ENCODE measurements at places on chromosomes 13 and 19. TPM values are rescaled to one million over a fixed set of nuclear protein-coding genes. Genes with fewer than 3 reads are reported as not detected.

Gene ZNF737
- 7.5 TPM for polyA plus RNA-seq

Gene METTL21C
- polyA plus RNA-seq = not detected

DNA sequence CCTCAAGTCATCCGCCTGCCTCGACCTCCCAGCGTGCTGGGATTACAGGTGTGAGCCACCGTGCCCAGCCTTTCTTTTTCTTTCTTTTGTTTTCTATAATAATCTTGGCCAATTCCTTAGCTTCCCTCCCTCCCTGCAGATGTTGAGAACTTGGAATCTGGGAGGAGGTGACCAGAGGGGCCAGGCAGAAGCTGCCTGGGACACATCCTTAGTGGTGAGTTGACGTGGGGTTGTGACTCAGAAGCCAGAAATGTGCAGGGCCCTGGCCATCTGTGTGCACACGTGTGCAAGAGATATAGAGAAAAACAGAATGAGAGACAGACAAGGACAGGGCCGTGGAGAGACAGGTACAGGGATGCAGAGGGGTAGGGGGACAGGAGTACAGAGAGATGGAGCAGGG is 154.3 kb downstream of the SIPA1L3 start:
- DNase-seq = no peak

- no peak for DNase-seq
These were observed 71.0 kb downstream of the ERICH6B start for GRCh38 chr13:45544520-45544919.

DNA sequence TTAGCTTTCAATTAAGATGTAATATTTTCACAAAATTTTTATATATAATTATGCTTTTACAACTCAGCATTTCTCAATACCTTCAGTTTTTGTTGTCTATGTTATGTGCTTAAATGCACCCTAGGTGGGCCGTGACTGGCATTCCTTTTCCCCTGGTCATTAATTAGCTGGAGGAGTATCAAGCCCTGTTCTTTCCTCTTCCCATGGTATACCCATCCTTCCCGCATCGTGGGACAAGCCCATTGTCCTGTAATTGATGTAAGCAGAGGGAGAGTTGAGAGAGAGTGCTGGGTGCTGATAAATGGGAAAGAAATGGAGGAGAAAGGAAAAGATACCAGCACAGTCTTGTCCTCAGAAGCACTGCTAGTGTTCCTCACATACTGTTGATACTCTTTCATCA is 591.7 kb downstream of the GPC6 start:
- no peak for DNase-seq

GRCh38 chr19:43465468-43466120 is at the start of gene LYPD3:
LYPD3 (minus strand) TSS chr19:43465608; CDS start chr19:43465571, 37 bp downstream.
- DNase-seq = no peak

Gene CD37
- 12.4 TPM for polyA plus RNA-seq

DNA sequence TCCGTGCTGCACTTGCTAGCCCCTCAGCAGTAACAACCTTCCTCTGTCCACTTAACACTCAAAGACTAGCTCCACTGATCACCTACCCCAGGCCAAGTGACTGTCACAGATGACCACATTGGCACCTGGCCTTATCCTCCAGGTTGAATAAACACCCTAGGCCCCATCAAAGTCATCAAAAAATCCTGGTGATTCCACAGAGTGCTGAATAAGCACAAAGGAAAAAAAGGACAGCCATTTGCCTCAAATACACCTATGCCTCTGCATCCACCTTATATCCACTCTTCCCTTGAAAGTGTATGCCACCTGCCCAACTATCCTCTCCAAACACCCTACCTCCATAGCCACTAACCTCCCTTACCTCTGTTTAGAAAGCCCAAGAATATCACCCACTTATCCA is 2.7 kb downstream of the ZNF154 start:
- DNase-seq = no peak

GRCh38 chr13:21932996-21933395 is 262.1 kb downstream of the FGF9 start:
- no peak for DNase-seq

Gene KLK15
- not detected for polyA plus RNA-seq

DNA sequence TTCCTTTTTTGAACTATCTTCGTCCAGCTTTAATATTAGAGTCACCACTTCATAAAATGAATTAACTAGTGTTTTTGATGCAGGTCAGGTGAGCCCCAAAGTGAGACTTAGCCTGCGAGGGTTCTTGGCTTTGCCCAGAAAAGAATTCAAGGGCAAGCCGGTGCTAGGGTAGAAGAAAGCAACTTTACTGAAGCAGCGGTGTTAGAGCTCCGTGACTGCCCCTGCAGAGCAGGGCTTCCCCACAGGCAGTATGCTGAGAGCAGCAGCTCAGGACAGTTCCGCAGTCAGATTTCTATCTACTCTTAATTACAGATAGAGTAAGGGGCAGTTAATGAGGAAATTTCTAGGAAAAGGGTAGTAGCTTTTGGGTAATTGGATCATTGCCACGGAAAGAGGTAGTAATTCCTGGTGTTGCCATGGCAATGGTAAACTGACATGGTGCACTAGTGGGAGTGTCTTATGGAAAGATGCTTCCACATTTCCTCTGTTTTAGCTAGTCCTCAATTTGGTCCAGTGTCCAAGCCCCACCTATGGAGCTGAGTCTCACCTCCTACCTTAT is 432.2 kb upstream of the ZNF507 start:
- DNase-seq = no peak

Gene ZNF99
- 0.05 TPM for polyA plus RNA-seq

Gene DENND1C
- polyA plus RNA-seq = 1.4 TPM

- peak; percentile 11 for DNase-seq
These were observed 1020.0 kb upstream of the SLC10A2 start for GRCh38 chr13:104086210-104086609.

DNA sequence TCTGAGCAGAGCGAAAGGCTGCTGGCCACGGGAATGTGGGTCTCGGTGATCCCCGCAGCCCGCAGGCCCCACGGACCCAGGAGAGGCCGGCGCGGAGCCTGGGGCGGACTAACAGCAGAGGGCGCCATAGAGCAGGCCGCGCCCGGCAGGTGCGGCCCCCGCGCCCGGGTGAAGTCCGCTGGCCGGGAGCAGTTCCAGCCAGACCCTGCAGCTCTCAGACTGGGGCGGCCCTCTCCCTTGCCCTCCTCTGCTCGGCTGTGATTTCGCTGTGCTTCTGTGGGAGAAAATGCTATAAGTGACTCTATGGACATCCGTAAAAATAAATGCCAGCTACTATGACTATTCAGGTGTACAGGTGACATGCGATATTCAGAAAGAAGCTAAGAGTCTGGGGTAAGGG is 37.7 kb downstream of the GSX1 start:
- DNase-seq = no peak

Gene HIF3A
- 186 TPM for polyA plus RNA-seq

Gene BORA
- 1.6 TPM for polyA plus RNA-seq

GRCh38 chr13:97570442-97570841 is 136.5 kb downstream of the RAP2A start:
- DNase-seq = no peak

Gene ZSCAN5C
- not detected for polyA plus RNA-seq

DNA sequence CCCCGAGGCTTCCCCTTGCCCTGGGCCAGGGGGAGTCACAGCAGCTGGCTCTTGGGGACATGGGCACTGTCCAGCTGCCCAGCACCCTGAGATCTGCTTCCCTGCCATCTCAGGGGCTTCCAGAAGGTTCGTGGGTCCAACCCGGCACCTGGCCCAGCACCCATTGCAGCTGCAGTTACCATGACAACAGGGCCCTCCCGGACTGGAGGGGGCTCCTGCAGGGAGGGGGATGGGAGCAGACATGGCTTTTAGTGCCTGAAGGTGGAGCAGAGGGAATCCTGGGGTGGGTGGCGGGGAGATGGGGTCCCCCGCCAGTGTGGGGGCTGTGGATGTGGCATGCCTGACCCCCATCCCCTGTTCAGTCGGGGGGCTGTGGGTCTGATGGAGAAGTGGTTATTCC is 14.7 kb downstream of the PIN1 start:
- no peak for DNase-seq

Measured in urinary bladder (tissue), 4 donors.